ENCODE measurements at places on chromosomes 7 and 10.
A peak's percentile ranks its signal among the peaks of the same experiment; 100 is the strongest.

GRCh38 chr7:47479821-47480575 lies 101.9 kb downstream of the TNS3 start:
- no peak for DNase-seq

GRCh38 chr10:80484243-80484642 lies 30.1 kb downstream of the TSPAN14 start:
- DNase-seq: no peak

GRCh38 chr7:84822941-84823510 lies 363.8 kb downstream of the SEMA3D start:
- DNase-seq: no peak

DNA sequence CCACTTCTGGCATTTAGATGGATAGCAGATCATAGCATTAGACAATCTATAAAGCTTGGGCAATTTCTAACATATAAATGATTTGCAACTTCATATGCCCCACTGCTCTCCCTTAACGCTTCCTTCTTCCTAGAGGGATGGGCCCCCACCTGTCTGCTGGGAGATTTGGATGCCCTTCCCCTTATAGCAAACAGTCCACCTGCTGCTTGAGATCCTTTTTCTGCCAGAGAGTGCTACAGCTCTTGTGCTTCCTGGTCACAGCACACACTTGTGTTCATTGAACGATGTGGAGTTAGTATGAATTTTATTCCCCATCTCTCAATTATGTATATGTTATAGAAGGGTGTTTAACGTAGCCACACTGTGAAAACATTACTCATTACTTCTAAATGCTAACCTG lies 10.4 kb upstream of the PCGF5 start:
- DNase-seq: peak; percentile 69

DNA sequence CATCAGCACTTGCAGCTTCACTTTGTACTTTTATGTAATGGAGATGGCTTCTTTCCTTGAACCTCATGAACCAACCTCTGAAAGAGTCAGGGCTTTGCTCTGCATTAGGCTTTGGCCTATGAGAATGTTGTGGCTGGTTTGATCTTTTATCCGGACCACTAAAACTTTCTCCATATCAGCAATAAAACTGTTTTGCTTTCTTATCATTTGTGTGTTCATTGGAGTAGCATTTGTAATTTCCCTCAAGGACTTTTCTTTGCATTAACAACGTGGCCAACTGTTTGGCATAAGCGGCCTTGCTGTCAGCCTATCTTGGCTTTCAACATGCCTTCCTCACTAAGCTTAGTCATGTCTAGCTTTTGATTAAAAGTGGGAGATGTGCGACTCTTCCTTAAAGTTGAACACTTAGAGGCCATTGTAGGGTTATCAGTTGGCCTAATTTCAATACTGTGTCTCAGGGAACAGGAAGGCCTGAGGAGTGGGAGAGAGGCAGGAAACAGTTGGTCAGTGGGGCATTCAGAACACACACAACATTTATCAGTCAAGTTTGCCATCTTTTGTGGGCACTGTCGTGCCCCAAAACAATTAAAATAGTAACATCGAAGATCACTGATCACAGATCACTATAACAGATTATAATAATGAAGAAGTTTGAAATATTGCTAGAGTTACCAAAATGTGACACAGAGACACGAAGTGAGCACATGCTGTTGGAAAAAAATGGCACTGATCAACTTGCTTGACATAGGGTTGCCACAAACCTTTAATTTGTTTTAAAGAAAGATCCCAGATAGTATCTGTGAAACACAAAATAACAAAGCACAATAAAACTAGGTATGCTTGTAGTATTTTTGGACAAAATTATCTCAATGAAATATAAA lies 64.7 kb downstream of the NRF1 start:
- no peak for DNase-seq

GRCh38 chr10:24344695-24345463 lies 135.9 kb downstream of the KIAA1217 start:
- DNase-seq: no peak

DNA sequence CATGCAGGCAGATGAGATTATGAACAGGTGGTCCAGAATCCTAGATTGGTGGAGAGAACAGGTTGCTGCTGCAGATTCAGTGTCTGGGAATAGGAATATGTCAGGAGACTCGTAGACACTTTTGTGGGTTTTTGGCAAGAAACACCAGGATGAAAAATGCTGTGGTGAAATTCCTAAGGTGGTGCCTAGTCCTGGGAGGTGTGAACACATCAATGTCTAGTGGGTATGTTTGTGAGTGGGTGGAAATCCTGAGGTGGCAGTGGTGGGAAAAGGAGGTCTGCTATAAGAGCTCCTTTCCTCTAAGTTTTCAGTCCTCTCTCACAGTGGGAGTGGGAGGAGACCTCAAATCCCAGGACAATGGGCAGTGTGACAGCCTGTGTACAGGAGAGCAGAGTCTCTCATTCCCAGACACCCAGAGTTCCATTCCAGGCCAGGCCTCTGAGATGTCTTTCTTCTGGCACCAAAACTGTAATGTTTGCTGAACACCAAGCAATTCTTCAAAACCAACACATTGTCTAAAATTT lies 5.1 kb downstream of the ERV3-1 start:
- DNase-seq: no peak

DNA sequence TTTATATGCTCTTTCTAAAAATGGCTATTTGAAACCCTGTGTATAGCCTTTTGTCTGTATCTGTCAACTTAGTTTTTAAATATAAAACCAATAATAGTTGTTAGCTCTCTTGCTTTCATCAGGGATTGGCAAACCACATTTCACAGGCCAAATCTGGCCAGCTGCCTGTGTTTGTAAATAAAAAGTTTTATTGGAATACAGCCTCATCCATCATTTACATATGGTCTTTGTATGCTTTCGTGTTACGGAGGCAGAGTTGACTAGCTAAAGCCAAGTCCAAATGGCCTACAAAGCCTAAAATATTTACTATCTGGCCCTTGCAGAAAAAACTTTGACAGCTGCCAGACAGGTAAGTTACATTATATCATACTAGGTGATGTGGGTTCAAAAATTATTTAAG lies 235.0 kb downstream of the BICC1 start:
- no peak for DNase-seq

GRCh38 chr7:152984421-152984820 lies 224.9 kb downstream of the ACTR3B start:
- DNase-seq: no peak

DNA sequence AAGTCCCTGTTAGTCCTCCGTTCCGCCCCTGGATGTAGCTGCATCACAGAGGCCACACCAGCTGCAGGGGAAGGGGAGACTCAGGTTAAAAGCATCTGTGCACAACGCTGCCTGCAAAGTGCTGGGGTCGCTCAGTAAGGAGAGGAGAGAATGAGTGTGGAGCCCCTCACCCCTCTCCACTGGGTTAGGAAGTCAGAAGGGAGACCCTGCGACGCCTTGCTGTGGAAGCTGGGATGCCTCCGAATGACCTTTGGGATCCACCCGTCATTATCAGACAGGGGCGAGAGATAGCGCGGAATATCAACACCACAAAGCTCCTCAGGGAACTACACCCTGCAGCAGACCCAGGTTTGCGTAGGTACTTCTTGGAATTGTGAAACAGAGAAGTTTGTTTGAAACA lies 167.7 kb upstream of the SHH start:
- DNase-seq: no peak
